Muscle of back (tissue), 13 donors: ENCODE measurements at places on chromosomes 16 and 17.

DNA sequence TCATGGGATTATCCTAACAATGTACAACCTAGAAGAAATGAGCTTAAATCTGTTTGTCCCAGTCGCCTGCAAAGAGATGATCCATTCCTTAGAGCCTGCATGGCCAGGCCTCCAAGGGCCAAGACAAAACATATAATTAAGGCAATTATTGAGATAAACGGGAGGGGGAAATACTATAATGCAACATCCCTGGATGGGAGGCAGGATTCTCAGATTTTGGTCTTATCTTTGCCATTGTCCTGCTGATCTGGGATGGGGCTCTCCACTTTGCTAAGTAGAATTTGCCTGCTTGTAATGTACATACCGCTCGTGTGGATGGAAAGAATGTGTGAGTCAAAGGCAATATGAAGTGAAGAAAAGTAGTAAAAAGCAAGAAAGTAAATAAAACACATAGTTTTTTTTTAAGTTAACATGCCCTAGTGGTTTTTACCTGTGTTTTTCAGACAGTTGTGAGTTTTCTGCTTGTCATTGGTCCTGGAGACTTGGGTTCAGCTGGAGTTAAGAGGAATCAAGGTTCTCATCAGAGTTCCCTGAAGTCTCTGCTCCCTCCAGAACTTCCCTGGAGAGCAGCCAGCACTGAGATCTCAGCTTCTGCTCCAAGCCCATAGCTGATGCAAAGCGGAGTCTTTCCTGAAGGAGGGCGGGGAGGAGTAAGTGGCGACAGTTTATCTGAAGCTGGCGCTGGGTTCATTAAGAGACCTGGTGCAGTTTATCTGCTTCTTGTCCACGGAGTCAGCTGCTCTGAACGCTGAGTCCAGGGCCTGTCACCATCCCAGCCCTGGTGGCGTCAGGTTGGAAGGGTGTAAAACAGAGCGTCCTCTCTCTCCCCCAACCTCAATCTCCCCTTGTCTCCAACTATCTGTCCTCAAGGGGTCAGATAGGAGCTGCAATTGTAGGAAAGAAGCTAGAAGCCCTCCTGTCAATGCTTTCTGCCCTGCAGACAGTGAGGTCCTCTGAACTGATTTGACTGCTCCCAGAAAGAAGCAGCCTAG lies 30.1 kb downstream of the HOXB1 start:
- no peak for DNase-seq

DNA sequence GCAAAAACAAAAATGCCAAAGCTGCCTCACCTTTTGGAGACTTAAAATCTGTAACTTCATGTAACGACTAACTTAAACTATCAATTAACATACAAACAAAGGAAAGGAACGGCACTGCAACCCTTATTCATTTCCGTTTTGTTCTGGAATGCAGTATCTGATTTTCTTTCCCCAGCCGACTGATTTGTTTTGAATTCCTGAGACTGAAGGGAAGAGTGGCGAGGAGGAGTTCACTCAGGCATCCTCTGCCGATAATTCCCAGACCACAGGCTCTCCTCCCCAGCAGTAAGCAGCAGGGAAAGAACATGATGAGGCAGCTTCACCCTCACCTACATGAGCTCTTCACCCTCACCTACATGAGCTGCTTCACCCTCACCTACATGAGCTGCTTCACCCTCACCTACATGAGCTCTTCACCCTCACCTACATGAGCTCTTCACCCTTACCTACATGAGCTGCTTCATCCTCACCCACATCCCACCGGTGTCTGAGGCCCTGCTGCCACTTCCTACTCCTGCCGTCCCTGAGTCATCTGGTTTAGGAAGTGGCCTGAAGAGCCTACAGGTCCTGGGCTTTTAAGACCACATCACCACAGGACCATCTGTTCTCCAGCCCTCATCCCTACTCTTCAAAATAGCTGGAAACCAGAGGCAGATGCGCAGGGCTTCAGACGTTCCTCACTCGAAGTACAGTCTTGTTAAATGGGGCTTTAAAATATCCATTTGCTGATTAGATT lies 168.0 kb upstream of the RPH3AL start:
- no peak for DNase-seq

GRCh38 chr17:12230481-12231354 lies 210.0 kb downstream of the MAP2K4 start:
- no peak for DNase-seq

- no peak for DNase-seq
These were observed 164.4 kb upstream of the CIBAR2 start for GRCh38 chr16:85276721-85277120.

DNA sequence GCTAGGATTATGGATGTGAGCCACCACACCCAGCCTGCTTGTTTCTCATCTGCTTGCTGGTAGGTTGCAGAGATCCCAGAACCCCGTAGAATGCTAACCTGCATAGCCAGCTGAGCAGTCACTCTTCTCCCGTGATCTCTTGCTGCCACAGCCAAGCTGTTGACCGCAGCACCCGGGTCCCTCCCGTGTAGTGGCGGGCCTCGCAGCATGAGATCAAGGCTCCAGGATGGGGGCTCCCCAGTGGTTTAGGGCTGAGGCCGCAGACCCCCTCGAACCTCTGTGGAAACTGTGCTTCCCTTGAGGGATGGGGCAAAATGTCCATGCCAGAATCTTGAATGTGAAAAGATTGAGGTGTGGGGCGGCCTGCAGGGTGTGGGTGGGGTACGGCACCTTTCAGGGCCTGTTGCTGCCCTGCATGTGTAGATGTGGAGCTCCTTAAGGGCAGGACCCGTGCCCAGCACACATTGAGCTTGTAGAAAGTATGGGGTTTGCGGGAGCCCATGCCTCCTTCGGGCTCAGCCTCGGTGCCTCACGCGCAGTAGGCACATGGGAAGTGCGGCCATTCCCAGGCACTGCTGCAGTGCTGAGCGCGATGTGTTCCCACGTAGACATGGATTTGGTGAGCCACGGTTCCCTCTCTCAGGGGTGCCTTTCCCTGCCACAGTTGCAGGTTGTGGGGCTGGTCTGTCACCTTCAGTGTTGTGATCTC lies 99.9 kb downstream of the BANP start:
- DNase-seq = no peak

- DNase-seq = no peak
These were observed 41.1 kb downstream of the MYO18A start for GRCh38 chr17:29138971-29139691.

GRCh38 chr16:52103791-52104190 lies 443.2 kb downstream of the TOX3 start:
- no peak for DNase-seq
